GM19239 (cell line): ENCODE measurements at places on chromosomes 3 and 15.

DNA sequence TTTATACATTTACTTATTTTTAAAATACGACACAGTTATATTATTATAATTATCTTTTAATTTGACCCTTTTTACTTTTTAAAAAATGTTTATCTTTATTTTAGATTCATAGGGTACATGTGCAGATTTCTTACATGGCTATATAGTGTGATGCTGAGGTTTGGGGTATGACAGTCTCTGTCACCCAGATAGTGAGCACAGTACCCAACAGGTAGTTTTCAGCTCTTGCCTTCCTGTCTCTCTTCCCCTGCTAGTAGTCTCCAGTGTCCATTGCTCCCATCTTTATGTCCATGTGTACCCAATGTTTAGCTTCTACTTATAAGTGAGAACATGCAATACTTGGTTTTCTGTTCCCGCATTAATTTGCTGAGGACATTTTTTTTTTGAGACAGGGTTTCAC lies 21.8 kb upstream of the KCNMB2 start:
- DNase-seq = no peak

DNA sequence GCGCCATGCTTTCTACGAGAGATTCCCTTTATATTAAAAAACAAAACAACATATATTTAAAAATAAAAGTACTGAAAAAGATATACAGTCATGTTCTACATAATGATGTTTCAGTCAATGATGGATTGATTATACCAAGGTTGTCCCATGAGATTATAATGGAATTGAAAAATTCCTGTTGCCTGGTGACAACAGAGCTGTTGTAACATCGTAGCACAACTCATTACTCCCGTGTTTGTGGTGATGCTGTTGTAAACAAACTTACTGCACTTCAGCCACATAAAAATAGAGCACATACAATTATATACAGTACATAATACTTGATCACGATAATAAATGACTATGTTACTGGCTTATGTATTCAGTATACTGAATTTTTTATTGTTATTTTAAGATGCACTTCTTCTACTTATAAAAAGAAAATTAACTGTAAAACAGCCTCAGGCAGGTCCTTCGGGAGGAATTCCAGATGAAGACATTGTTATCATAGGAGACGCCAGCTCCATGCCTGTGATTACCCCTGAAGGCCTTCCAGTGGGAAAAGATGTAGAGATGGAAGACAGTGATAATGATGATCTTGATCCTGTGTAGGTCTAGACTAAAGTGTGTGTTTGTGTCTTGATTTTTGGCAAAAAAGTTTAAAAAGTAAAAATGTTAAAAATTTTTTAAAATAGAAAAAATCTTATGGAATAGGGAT lies 11.7 kb downstream of the CCR1 start:
- no peak for DNase-seq

GRCh38 chr3:175620093-175620492 lies 761.0 kb downstream of the NAALADL2 start:
- DNase-seq = no peak

- DNase-seq = no peak
Observed at GRCh38 chr3:195079636-195080035, 191.3 kb downstream of the XXYLT1 start.

GRCh38 chr3:60707452-60708020 lies 543.7 kb downstream of the FHIT start:
- DNase-seq = no peak

GRCh38 chr3:139312416-139312815 lies 31.4 kb upstream of the MRPS22 start:
- no peak for DNase-seq

GRCh38 chr3:112514527-112515128 lies 15.4 kb upstream of the BTLA start:
- DNase-seq = peak; percentile 32
